ENCODE measurements at places on chromosomes 11 and 22.

GRCh38 chr11:88414981-88415413 lies 77.5 kb upstream of the CTSC start:
- DNase-seq = no peak

DNA sequence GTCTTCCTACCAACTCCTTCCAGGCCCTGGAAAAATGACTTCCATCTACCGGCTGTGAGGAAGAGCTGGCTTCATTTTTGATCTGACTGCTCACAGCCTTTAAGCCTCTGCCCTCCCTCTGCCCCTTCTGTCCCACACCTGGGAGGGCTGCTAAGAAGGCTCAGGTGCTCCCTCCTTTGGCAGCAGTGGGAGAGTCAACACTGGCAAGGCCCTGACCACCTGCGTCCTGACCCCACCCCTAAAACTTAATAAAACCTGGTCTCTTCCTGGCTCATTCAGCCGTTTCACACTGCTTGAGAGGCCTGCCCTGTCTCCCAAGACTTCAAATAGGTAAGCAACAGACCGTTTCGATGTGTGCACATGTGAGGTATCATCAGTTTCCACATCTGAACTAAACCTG lies 52.1 kb upstream of the NFRKB start:
- DNase-seq = no peak

GRCh38 chr11:36775130-36775529 lies 177.1 kb upstream of the RAG2 start:
- DNase-seq = no peak

- DNase-seq = no peak
Measured at GRCh38 chr11:64437426-64437825, 78.5 kb downstream of the RPS6KA4 start.

- DNase-seq = peak; percentile 59
Measured at GRCh38 chr11:19437760-19438159, 197.0 kb upstream of the E2F8 start.

- DNase-seq = no peak
Measured at GRCh38 chr22:37500745-37501609, 14.8 kb upstream of the MFNG start.

- no peak for DNase-seq
Measured at GRCh38 chr22:28139516-28139915, 220.5 kb upstream of the PITPNB start.

- DNase-seq = no peak
Measured at GRCh38 chr22:32574958-32575910, 100.6 kb downstream of the FBXO7 start.

DNA sequence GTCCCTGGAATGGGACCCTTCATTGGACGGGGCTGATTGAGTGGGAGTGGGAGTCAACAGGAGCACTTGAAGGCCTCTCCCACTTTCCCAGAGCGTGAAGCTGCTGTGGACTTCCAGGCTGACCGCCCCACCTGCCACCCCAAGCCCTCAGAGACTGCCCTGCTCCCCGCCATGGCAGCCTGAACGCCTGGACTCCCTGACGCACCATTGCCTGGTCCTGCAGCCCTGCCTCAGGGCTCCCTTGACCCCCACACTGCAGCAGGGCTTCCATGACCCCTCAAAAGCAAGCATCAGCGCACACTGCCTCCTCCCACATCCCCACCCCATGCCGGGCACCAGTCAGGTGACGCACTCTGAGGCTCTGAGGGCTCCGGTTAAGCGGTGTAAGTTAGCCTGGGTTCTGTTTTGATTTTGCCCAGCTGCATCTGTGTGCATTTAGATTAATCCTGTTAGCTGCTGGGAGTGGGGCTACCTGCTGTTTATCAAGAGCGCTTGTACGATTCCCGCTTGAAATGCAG lies 39.4 kb downstream of the TRIM29 start:
- no peak for DNase-seq

DNA sequence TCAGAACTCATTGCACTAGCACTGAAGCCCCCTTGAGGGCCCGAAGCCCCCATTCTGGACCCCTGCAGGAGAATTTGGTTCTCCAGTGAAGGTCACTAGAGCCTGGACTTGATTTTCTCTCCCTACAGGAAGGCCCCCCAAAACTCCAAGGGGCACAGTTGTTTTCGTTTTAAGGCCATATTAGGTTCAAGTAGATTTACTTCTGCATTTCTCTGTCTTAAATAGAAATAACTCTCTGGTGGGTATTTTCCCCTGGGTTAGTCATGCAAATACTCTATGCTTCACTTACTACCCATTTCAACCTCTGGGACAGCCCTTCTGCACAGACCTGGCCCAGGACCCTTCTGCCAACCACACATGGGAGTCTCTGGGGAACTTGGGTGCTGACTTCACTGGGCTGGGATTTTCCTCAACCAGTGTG lies 41.6 kb downstream of the WEE1 start:
- peak; percentile 38 for DNase-seq

GRCh38 chr11:121892863-121893262 lies 223.2 kb downstream of the BLID start:
- peak; percentile 69 for DNase-seq

DNA sequence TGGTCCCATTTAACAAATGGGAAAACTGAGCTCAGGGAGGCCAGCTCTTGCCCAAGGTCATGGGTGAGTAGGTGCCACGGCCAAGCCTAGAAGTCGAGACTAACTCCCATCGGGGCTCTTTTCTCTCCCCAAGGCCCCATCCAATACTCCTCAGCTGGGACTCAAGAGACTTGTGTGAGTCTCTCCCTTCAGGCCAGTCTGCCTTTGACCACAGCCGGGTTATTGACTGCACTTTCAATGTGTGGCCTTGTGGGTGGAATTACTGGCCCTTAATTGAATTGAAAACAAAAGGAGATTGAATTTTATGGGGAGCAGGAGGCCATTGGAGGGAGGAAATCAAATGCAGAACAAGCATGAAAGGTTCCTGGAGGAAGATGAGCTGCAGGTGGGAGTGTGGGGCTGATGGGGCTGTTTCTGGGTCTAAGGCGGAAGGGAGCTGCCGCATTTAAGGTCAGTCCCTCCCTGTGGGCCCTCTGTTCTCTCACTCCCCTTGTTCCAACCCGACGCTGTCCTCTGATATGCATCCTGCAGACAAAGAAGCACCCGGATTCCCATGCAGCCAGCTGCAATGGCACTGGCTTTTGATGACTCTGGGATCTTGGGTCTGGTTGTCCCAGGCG lies 552.8 kb downstream of the MIAT start:
- no peak for DNase-seq

DNA sequence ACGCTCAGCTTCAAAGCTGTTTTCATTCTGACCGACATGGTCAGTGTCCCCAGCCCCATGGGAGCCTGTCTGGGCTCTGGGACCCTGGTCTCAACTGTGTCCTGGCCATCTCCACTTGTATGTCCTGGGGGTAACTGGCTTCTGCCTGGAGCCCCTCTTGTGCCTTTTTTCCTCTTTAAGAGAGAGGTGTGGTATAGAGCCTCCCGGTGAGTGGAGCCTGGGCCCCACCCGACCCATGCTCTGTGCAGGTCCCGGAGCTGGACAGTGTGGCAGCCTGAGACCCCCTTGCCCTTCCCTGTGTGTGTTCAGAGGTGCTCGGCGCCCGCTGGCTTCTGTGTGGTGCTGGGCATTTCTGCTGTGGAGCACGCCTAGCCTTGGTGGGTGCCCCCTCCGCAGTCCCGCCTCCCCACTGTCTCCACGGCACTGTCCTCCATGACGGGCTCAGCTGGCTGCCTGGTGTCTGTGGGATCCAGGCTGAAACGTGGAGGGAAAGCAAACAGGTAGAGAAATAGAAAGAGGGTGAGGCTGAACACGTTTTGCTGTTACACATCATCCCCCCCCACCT lies 74.9 kb downstream of the PARVB start:
- no peak for DNase-seq

GRCh38 chr11:119091178-119091577 lies 6.5 kb downstream of the HMBS start:
- DNase-seq = peak; percentile 7

DNA sequence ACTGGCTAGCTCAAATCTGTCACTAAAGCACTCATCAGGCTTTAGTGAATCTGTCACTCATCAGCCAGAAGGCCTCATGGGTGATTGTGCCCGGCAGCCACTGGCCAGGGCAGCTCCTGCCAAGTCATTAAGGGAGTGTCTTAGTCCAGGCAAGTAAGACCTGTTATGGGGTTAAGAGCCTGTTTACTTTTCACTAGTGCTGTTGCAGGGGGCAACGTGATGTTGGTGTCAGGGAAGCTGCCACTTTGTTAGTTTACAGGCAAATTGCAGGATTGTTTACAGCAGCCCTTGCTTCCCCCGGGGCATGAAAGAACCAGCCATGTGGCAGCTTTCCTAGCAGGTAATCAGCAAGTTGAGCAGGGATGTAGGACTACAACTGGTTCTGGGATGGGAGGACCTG lies 155.6 kb upstream of the NCAM1 start:
- DNase-seq = no peak

DNA sequence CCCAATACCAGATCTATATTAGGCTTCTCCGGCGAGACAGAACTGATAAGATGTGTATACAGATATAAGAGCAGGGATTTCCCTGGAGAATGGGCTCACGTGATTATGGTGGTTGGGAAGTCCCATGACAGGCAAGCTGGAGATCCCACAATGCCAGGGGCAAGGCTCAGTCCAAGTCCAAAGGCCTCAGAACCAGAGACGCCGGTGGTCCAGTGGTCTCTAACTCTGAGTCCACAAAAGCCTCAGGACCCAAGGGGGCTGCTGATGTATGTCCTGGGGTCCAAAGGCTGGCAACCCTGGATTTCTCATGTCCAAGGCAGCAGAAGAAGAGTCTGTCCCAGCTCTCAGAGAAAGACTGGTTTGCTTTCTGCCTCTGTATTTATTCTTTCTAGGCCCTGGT lies 15.8 kb upstream of the OSBPL5 start:
- DNase-seq = no peak

GRCh38 chr11:2268729-2269600 lies 1.4 kb downstream of the ASCL2 start:
- peak; percentile 47 for DNase-seq

DNA sequence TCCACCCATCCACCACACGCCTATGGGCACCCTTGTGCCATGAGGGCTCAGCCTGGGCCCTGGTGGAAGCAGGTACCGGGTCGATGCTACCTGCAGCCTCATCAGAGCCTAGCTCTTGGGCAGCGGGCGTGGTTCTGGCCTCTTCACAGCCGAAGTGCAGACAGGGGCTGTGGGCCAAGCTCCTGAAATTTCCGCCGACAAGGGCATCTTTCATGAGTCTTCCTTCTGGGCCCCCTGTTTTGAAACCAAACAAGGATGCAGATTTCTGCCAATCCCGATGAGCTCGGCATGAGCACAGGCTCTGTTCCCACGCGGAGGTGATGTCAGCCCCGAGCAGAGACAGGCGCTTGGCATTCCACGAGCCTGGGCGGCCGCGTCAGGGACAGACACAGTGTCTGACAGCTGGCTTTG lies 22.6 kb upstream of the MGAT3 start:
- DNase-seq = no peak

- DNase-seq = no peak
Measured at GRCh38 chr11:5441414-5441813, at the start of gene OR51I1. OR51I1 (minus strand) TSS chr11:5441514; CDS start chr11:5441514, 0 bp downstream.

GRCh38 chr11:1888811-1889210 lies 2.9 kb downstream of the PRR33 start:
- no peak for DNase-seq

GRCh38 chr22:48756146-48757111 lies 1071.2 kb downstream of the BRD1 start:
- no peak for DNase-seq

DNA sequence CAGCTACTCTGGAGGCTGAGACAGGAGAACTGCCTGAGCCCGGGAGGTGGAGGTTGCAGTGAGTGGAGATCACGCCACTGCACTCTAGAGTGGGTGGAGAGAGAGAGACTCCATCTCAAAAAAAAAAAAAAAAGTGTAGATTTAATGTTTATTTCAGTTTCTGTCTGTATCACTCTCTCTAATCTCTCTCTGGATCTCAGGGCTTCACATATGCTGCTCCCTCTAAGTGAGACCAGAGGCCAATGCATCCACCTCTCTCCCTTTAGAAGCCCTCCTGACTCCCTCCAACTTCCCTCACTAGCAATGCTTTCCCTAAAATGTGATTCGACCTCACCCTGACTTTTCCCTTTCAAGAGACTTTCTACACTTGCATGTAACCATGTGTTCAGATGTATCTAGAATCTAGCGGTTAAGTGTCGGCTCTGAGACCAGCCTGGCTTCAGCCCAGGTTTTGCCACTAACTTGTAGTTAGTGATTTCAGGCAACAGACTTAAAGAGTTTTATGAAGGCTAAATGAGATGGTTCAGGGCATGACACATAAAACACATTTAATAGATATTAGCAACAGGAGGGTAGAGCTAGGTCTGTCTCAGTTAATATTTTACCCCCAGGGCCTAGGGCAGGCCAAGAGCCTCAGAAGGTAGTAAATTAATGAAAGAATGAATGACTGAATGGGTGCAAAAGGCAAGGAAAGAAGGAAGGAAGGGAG lies 364.3 kb downstream of the LARGE1 start:
- no peak for DNase-seq

DNA sequence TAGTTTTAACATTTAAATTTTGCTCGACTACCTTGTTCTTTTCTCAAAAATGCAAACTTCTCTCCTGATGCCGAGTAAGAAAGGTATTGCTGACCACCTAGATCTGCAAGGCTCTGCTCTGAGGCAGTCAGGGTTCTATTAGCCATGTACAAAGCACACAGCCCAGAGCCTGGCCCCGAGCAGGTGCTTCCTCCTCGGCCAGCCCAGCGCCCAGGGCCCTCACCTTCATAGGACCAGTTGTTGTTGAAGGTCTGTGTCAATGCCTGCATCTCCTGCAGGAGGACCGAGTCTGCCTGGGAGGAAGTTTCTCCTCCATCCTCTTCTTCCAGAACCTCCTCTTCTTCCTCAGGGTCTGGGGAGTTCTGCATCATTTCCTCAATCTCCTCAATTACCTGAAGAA lies 35.8 kb downstream of the FEZ1 start:
- no peak for DNase-seq

- no peak for DNase-seq
Measured at GRCh38 chr11:79501707-79502106, 60.9 kb upstream of the TENM4 start.

DNA sequence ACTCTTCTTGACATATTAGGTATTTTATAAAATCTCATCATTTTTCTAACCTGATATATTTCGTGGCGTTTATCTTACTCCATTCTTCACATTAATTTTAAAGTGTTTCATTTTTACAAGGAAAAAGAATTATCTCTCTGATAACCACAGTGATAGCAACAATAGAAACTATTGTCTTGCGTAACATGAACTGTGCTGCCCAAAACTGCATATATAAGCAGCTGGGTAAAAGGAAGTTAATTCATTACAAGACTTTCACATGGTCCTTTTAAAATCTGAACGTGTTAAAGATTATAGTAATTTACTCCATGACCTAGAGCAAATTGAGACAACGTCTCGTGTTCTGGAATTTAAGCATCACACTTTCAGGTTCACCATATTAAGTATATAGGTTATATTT lies 210.4 kb upstream of the GRIA4 start:
- no peak for DNase-seq

- DNase-seq = no peak
Measured at GRCh38 chr11:68584991-68585524, 99.3 kb upstream of the GAL start.

Data from adipocyte (in vitro differentiated cells).